ENCODE measurements at places on chromosomes 7 and 10. TPM values are rescaled to one million over a fixed set of nuclear protein-coding genes. Genes with fewer than 3 reads are reported as not detected.

BCCIP gene
- total RNA-seq, result 96.5 TPM

SPDYE9 gene
- total RNA-seq, result not detected

ATRNL1 gene
- total RNA-seq, result 0.62 TPM

ITGA8 gene
- not detected for total RNA-seq

CPA2 gene
- not detected for total RNA-seq

PRSS37 gene
- not detected for total RNA-seq

KIAA1217 gene
- total RNA-seq, result 0.43 TPM

HOXA11 gene
- total RNA-seq, result not detected

FAM170B gene
- total RNA-seq, result not detected

HOXA6 gene
- not detected for total RNA-seq

CADPS2 gene
- total RNA-seq, result not detected

FRMD4A gene
- total RNA-seq, result 0.49 TPM

SLC39A12 gene
- total RNA-seq, result not detected

UCN3 gene
- not detected for total RNA-seq

Measured in activated naive CD4-positive, alpha-beta T cell treated with anti-CD3 and anti-CD28 coated beads, Interleukin-2, amount 50 U/mL, for 72 hours (primary cell).